ENCODE measurements at places on chromosomes 5 and 9.
A peak's percentile ranks its signal among the peaks of the same experiment; 100 is the strongest.

- DNase-seq: no peak
Measured at GRCh38 chr5:141952020-141952419, 6.0 kb downstream of the PCDH12 start.

GRCh38 chr5:158832731-158833130 lies 267.0 kb downstream of the EBF1 start:
- DNase-seq: no peak

DNA sequence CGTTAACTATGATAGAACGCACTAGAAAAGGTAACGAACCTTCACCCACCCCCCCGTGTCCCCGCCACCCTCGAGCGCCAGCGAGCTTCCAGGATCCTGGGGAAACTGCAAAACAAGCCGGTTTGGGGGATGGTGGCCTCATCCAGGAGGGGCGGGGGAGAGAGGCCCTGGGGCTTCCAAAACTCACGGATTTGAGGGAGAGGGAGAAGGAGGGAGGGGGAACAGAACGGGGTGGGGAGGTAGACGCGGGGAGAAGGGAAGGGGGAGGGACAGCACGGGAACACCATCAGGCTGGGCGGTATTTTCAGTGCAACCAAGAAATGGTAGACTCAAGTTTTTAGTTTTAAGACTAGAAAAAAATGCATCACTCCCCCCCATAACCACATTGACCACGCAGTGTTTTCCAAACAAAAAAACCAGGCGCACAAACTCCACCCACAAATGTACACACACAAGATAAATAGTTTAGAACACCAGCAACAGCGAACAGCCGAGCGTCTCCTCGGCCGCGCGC lies 1.4 kb downstream of the NRARP start:
- DNase-seq: no peak

DNA sequence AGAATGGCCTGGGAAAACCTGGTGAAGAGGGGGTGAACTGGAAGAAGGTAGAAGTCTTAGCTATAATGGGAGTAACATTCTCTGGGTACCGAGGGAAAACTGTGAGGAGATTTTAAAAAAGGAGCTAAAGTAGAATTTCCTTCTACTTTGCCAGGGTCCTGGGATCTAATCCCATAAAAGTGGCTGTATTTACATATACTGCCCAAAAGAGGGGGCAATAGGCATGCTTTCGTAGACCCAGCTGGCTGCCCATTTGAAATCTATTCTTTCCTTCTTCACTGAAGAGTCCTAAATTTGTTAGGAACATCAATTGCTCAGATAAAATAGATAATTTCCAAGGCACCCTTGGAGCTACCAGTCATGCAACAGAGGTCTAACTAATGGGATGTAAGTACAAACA lies 159.2 kb downstream of the CDC42SE2 start:
- DNase-seq: no peak

DNA sequence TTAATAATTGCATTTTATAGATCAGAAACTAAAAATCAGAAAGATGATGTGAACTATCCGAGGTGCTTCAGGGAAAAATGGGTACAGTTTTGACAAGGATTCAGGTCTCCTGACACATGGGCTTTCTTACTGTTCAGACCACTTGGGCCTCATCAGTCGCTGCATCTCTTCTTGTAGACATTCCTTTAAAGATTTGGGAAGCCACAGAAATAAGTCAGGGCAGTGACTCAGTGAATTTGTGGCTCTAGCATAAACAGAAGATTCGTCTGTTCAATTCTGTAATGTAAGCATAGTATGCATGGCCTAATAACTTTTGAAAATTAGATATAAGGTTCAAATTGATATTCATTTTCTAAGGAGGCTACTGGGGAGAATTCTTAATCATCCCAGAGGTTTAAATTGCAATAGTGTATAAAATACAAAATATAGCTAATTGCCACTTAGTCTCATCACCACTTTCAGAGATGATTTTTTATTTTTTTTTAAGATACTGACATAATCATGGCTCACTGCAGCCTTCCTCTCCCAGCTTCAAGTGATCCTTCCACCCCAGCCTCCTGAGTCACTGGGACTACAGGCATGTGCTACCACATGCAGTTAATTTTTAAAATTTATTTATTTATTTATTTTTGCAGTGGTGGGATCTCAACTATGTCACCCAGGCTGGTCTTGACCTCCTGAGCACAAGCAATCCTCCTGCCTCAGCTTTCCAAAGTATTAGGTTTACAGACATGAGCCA lies 48.9 kb downstream of the RASEF start:
- DNase-seq: no peak

DNA sequence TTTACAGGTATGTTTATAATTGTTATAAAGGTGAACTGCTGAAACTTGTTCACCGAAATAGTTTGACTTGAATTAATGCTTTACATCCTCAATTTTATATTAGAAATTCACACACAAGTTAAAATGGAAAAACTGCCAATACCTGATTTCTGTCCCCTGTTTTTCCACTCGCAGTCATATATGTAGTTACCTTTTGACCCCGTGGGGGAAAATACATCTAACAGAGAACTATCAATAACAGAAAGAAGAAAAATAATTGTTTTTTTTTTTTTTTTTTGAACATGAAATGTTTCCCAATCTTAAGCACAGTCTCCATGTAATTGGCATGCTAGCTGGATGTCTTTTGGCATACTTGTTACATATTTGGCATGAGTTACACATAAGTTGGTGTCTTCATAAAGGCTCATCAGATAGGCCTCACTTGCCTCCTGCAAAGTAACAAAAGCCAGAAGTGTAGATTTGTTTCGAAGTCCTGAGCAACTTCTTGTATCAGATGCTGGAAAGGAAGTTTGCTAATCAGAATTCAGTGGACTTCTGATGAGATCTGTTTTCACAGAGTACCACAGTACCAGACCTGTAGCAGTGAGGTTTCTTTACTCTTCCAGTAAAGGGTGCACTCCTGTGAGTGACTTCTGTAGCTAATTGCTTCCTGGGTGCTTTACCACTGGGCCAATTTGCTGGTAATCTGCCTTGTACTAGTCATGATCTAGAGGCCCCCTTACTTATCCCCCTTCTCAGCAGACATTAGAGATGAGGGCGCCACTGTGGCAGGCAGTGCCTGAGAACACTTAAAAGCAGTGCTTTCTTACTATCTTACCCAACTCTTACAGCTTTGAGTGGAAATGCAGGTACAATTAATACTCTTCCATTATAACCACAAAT lies 36.2 kb upstream of the CXXC5 start:
- no peak for DNase-seq

- no peak for DNase-seq
Measured at GRCh38 chr5:59430066-59430685, 463.4 kb downstream of the PDE4D start.

GRCh38 chr9:116656501-116656971 lies 30.6 kb upstream of the TRIM32 start:
- DNase-seq: no peak

GRCh38 chr9:93159601-93160471 lies 24.1 kb upstream of the WNK2 start:
- DNase-seq: peak; percentile 28

- no peak for DNase-seq
Measured at GRCh38 chr9:92725766-92726165, 38.9 kb downstream of the BICD2 start.
